ENCODE measurements at places on chromosomes 5 and 9. TPM values are rescaled to one million over a fixed set of nuclear protein-coding genes. Genes with fewer than 3 reads are reported as not detected.

Gene SCGB3A1
- total RNA-seq: 0.60 TPM

Gene TOMM5
- 122 TPM for total RNA-seq

DNA sequence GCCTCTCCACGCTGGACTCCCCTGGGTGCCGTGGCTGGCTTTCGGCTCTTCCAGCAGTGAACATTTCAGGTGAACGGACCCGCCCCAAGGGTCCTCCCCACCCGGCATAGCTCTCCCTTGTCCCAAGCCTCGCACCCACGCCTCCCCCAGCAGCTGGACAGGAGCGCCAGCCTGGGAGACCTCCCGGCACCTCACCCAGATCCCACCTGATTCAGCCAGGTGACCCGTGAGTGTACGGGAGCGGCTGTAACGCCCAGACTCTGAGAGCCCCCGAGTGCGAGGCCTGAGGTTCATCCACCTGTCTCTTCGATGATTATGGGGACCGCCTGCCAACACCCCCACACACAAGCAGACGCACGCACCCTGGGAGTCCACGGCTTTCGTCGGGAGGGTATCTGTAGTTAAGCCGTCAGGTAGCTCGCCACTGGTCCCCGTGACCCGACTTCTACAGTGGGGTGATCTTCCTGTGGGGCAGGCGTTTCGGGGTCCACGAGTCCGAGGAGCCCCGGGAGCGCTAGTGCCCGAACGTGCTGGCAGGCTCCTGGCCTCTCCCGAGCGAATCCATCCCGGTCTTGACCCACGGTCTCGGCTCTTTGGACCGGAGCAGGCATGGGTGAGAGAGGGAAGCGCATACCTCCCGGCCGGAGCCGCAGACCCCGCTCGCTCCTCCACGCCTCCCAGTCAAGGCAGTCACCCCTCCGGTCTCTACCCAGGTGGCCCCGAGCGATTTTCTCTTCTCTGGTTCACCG is 14.9 kb downstream of the TRIM7 start:
- peak; percentile 18 for DNase-seq

DNA sequence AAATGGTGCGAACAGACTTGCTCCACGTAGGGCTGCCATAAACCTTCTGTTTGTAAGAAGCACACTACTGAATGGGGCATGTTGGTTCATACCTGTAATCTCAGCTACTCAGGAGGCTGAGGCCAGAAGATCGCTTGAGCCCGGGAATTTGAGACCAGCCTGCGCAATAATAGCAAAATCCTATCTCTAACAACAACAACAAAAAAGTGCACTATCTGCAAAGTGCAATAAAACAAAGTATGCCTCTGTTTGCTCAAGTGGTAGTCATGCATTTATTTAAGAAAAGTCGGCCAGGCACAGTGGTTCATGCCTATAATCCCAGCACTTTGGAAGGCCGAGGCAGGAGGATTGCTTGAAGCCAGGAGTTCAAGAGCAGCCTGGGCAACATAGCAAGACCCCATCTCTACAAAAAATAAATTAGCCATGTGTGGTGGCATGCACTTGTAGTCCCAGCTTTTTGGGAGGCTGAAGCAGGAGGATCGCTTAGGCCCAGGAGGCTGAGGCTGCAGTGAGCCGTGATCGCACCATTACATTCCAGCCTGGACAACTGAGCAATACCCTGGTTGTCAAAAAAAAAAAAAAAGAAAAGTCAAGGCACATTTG is 5.2 kb downstream of the ATPSCKMT start:
- no peak for DNase-seq

GRCh38 chr5:148261221-148261620 is 7.4 kb upstream of the SPINK13 start:
- DNase-seq: no peak

- no peak for DNase-seq
Measured at GRCh38 chr5:133690746-133691145, 78.4 kb upstream of the FSTL4 start.

DNA sequence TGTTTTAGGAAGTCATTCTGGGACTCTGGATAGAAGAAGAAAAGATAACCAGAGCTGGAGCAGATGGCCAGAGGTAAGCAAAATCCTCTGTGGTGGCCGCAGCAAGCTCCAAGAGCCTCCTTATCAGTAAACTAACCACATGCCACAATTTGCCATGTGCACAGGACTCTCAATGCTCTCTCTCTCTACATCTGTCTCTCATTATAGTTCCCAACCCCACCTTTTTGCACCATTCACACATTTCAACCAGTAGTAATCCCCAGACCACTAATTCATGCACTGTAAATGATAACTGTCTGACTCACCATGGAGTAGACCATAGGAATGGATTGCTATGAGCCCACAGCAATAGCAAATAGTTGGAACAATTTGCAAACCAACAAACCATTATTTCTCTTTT is 526.1 kb downstream of the TLR4 start:
- no peak for DNase-seq

- no peak for DNase-seq
Measured at GRCh38 chr5:90368454-90369246, 40.9 kb downstream of the CETN3 start.

GRCh38 chr5:116482394-116482793 is 92.2 kb downstream of the SEMA6A start:
- no peak for DNase-seq

DNA sequence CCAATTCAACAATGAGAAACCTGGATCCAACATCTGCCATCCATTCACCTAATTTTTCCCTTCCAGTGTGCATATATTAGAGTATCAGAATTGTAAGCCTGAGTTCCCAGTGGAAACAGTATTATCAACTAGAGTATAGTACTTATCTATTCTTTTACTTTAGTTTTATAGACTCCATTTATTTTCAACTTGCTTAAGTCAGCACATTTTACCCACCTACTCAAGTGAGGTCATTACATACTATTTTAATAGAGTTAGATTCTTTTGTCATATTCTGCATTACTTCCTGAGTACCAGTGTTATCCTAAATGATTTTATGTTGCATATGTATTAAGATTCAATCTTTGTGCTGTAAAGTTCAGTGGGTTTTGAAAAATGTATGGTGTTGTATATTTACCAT is 1393.3 kb downstream of the MAT2B start:
- no peak for DNase-seq

DNA sequence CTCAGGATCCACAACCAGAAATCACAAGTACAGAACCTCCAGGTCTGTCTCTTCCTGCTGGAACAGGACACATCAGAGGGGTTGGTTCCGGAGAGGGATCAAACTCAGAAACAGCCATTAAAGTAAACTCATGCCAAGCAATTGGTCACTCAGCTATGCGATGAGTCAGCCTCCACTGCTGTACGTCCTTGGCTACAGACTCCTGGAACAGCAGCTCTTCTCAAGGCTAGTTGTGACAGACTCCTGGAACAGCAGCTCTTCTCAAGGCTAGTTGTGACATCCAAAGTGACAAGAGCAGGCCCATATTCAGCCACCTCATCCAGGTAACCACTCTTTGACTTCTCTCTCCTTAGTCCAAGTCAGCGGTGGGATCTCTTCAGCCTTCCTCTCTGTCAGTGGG is at the start of gene SPINK13:
Gene SPINK13, plus strand, starts transcription at position 229 of the 400 bp plus-strand sequence. CDS start 1,279 bp downstream, outside the sequence.
- DNase-seq: peak; percentile 78
